Iris pigment epithelial cell (primary cell): ENCODE measurements at places on chromosomes 16 and 17.

GRCh38 chr16:49855280-49855821, 561 bp downstream of the ZNF423 start:
- DNase-seq, result peak; percentile 78

- DNase-seq, result no peak
Measured at GRCh38 chr16:17360693-17361122, 110.1 kb downstream of the XYLT1 start.

- peak; percentile 84 for DNase-seq
Measured at GRCh38 chr17:76384987-76385891, 830 bp downstream of the SPHK1 start.

- peak; percentile 88 for DNase-seq
Measured at GRCh38 chr16:83513008-83513755, 294.6 kb upstream of the HSBP1 start.

DNA sequence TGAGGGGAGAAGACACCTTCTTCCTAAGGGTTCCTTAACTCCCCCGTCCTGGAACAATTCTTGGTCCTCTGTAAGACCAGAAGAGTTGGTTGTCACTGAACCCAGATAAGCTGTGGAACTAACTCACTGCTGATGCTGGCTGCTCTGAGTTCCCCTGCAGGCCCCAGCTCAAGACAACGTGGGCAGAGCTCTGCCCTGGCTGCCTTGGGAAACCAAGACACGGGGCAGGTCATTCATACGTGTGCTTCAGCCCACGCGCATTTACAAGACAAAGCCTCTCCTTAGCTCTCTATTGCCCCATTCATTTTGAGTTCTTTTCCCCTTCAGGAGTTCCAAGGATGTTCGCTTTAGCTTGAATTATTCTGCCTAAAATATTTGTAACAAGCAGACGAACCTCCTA, 3.4 kb upstream of the NAT9 start:
- DNase-seq, result no peak

DNA sequence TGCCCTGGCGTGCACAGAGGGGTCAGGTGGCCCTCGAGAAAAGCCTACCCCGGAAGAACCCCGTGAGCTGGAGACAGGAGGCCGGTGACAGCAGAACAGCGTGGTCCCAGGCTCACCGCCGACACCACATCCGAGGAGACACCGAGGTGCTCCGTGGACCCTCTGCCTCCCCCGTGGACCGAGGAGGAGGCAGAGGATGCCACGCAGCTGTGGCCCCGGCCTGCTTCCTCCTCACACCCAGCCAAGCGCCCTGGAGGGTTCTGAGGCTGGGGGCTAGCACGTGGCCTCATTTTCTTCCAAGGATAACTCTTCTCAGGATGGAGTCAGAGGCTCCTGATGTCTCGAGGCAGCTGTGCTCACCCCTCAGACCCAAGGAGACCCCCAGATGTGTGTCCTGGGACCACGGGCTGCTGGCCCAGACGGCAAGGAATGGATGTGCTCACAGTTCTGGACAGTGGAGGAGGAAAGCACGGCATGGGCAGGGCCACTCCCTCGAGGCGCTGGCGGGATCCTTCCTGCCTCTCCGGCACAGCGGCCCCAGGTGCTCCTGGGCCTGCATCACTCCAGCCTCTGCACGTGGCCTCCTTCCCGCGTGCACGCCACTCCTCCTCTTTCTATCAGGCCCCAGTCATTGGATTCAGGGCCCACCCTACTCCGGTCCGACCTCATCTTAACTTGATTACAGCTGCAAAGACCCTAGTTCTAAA, 4.4 kb upstream of the PVALEF start:
- DNase-seq, result no peak
